Neural crest cell (in vitro differentiated cells): ENCODE measurements at places on chromosomes 5 and 9.

DNA sequence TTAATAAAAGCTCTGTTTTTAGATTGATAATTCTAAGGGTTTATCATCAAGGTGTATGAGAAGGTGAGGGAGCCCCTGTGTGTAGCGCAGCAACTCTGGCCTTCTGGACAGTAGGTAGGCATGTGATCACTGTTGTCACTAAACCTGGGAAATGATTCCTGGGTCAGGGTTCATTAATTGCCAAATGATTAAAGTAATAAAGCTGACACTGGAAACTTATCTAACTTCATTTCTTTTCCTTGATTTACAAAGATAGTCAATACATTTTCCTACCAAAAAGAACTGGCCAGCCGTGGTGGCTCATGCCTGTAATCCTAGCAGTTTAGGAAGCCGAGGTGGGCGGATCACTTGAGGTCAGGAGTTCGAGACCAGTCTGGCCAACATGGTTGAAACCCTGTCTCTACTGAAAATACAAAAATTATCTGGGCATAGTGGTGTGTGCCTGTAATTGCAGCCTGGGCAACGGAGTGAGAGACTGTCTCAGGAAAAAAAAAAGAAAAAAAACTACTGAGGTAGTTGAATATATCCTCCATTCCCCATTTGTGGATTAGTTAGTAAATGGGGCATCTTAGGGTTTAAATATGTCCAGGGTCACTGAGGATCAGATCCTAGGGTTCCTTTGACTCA lies 2.4 kb downstream of the EHMT1 start:
- DNase-seq = no peak

GRCh38 chr9:128470560-128470959 lies 14.8 kb downstream of the ODF2 start:
- DNase-seq = no peak

DNA sequence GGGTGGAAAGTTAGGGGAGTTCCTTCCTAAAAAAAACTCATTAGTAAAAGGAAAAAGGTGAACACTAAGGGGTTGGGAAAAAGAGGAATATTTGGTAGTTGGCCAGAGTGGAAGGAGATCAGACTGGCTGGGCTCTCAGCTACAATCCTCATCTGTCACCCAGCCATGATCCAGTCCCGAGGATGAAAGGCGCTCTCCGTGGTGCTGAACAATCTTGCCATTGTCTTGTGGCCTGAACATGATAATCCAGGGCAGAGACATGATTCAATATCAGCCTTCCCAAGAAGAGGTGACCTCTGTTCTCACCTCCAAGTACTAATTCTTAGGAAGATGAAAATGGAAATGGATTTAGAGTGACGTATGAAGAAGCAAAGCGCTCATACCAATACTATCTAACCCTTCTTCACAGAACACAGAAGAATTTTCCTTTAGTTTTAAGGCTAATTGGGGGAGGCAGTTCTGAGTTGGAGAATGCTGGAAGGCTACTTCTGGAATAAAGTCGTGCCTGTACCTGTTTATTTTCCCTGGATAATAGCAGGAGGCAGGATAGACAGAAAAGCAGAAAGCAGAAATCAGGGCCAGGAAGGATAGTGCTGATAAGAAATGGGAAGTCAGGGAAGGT lies 36.6 kb upstream of the MYORG start:
- peak; percentile 84 for DNase-seq

GRCh38 chr5:35926389-35927051 lies 11.9 kb downstream of the CAPSL start:
- peak; percentile 73 for DNase-seq
